ENCODE measurements at places on chromosomes 16 and 17. TPM values are rescaled to one million over a fixed set of nuclear protein-coding genes. Genes with fewer than 3 reads are reported as not detected.

- no peak for DNase-seq
These were observed 364.4 kb downstream of the C16orf95 start for GRCh38 chr16:86952769-86953168.

DNA sequence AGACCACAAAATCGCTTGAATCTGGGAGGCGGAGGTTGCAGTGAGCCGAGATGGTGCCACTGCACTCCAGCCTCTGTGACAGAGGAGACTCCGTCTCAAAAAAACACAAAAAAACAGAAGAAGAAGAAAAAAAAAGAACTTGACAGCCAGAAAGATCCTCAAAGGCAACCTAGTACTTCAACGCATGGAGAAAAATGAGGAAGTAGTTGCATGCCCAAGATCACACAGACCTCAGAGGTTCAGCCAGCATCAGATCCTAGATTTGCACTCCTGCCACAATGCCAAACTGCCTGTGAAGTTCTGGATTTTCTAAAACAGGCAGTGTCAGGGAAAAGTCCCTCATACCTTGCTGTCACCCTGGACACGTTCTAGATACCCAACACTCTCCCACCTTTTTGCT, 1.5 kb downstream of the ATPAF2 start:
- DNase-seq = no peak

GRCh38 chr16:89481356-89481955, 8.9 kb downstream of the ANKRD11 start:
- no peak for DNase-seq

HSF5 gene
- 3.0 TPM for total RNA-seq

DNA sequence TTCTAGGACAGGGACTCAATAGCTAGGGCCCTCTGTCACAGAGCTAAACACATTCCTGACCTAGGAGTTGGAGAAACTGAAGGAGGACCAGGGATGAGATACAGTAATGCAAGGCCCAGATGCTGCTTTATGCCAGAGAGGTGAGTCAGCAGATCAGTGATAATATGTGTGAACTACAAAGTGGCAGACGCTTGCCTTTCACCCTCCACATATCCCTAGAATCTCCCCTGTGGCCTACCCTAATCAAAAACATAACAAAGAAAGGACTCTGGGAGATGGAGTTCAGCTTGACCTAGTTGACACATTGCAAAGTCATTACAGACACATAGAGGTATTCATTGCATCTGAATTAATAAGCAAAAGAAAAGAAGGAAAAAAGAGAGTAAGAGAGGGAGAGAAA, 417.6 kb upstream of the DYNLRB2 start:
- DNase-seq = no peak

DNA sequence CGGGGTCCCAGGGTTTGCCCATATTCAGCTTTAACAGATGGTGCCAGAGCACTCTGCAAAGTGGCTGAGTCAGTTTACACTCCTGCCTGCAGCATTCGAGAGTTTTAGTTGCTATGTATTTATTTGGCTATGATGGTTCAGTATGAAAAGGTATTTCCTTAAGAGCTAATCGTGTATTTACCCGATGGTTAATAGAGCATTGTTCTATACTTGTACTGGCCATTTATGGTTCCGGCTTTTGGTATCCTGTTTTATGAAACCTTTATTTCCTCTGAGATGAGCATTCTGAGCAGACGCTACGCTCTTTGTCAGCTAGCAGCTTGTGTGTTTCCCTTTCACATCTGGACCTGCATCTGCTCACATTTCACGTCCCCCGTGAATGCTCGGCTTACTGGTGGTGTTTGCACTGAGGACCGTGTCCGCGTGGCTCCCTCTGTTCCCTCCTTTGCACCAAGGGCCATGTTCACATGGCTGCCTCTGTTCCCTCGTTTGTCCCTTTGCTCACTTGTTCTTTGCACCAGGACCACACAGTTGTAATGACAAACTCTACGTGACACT, 149.1 kb upstream of the CHMP6 start:
- no peak for DNase-seq

GRCh38 chr16:84062734-84063640, 20.4 kb upstream of the SLC38A8 start:
- peak; percentile 82 for DNase-seq

FGF11 gene
- 2.1 TPM for total RNA-seq

GRCh38 chr17:68318103-68318991, 27.1 kb downstream of the ARSG start:
- no peak for DNase-seq

DNA sequence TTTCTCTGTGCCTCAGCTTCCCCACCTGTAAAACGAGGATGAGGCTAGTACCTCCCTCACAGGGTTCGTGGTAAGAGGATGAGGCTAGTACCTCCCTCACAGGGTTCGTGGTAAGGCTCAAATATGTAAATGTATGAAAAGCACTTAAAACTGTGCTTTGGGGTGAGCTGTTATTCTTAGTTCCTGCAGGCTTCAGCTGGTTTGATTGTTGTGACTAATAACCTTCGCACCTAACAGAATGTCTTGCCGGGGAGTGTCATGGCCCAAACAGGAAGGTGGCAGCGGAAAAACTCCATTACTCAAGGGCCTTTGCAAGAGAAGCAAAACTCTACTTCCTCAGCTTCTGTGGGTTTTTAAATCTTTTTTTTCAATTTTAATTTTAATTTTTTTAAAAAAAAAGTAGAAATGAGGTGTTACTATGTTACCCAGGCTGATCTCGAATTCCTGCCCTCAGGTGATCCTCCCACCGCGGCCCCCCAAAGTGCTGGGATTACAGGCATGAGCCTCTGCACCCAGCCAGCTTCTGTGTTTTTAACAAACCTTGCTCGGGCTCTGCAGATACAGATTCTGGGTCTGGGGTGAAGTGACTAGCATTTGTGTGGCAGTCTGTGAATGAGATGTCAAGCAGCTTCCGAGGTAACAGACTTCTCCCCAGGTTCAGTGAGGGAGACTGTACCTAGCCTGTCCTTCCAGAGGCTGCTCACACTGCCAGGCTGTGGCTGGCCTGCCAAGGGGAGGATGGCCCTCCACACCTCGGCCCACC, 103.0 kb downstream of the RAB11FIP4 start:
- DNase-seq = peak; percentile 83

HSD17B2 gene
- not detected for total RNA-seq

DNA sequence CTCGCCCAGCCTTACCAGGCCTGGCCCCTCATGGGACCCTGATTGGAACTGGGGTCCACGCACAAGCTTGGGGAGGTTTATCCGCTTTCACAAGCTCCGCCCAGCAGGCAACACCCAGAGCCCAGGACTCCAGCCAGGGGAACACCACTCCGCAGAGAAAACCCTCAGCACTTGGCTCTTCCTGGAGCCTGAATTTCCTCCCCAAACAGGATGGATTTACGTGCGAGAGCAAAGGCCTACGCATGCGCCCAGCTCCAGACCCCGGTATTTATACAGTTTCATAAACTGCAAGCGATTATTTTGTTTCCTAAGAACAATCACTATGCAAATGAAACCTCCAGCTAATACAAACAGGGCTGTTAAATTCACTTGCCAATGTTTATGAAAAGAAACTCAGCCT, 22.8 kb downstream of the ZNF423 start:
- DNase-seq = no peak

GRCh38 chr16:35146723-35147458, 1687.5 kb downstream of the TP53TG3F start:
- DNase-seq = no peak

LDHD gene
- total RNA-seq = 0.43 TPM

TNFRSF13B gene
- total RNA-seq = not detected

DNA sequence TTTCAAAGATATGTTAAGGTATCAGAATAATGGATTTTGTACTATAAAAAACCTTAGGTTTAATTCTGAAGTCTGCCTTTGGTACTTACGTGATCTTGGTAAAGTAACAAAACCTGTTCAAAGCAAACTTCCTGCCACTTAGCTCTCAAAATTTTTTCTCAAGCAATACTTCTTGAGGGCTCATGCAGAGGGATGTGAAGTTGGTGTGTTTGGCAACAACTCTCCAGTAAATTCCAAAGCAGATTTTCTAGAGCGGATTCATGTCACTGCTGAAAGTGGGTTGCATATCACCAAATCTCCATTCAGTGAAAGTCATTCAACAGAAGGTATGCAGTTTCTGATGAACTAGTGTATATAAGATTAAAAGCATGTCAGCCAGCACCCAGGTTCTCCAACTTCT, 856.7 kb downstream of the CDH8 start:
- no peak for DNase-seq

GRCh38 chr16:74474416-74474815, 53.1 kb upstream of the CLEC18B start:
- no peak for DNase-seq

DNA sequence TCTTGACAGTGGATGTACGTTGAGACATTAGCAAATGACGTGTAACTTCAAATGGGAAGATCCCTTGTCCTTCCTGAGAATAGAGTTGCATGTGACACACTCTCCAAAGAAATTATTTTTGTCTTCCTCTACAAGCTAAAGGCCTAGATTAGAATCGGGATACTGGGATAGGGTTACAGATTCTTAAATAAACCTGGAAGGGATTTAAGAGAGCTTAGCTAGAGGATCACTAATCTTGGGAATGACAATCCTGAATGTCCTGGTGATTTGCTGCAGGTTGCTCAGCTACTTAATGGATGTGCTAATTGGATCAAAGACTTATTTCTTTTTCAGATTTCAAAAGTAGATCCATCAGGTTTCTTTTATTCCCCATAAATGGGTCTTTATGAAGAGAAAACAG, 101.9 kb downstream of the KCNJ2 start:
- DNase-seq = no peak

KRTAP3-1 gene
- total RNA-seq = not detected

DNA sequence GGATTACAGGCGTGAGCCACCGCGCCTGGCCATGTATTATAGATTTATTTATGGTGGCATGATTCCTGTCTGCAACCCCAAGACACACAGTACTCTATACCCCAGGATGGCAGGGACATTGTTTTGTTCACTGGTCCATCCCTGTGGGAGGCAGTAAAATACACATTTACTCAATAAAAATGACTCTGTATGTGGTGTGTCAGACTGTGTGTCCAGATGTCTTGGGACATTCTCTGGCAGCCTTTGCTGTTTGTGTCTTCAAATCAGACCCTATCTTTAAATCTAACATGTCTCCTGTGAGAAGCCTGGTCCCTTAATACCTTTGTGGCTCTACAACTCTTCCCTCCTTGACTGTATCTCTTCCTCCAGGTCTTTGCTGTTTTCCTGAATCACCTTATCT, 1.7 kb upstream of the COASY start:
- no peak for DNase-seq

SECTM1 gene
- 12.7 TPM for total RNA-seq

DNA sequence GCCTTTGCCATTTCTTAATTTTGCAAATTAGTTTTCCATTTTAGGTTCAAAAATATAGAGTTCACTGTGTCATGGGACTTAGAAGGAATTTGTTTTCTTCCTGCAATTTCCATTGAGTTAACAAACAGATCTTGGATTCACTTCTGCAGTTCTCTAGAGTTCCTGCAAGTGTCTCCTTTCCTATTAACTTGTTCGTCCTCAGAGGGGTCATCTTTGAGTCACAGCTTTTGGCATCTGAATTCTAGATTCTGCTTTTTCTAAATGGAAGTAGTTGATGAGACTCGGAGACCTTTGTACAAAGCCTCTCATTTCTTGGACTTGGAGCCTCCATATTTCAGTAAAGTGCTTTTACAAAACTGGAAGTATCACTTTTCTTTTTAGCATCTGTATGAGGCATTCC, 323.3 kb downstream of the BCAS3 start:
- no peak for DNase-seq

PDK2 gene
- 14.6 TPM for total RNA-seq

DNA sequence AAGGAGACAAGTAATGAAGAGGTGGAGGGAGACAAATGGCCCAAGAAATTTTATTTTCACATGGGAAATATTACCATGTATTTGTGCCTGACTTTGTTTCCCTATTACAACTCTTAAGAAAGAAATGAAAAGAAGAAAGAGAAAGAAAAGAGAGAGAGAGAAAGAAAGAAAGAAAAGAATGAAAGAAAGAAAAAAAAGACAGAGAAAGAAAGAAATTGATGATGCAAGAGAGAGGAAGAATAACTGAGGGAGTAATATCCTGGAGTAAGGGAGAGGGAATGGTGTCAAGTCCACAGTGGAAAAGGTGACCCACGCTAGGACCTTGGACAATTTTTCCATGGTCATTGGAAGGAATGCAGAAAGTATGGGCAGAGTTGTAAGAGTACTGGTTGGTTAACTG, 10.1 kb upstream of the ACSM3 start:
- no peak for DNase-seq

- DNase-seq = no peak
These were observed 22.6 kb downstream of the NTAN1 start for GRCh38 chr16:15033309-15033707.

DNA sequence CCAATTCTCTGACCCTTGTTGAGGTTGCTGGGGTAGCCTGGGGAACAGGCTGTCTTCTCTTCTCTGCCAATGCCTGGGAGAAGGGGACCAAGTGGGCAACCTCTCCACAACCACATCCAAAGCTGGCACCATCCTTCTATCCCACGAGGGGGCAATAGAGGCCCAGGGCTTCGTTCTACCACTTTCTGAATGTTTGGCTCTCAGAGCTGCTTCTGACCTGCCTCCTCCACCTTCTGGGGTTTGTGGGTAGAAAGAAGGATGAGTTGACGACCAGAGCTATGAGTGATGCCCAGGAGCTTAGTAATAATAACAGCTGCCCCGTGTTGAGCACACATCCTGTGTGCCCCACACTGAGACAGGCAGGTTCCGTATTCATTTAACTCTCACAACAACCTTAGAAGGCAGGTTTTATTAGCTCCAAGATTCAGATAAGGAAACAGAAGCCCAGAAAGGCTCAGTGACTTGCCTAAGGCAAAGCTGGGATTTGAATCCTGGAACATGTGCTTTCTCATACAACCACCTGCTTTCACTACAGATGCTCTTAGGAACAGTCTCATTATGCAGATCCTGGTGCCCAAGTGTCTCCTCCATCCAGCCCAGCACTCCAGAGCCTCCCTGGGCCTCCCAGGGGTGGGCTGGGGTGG, 11.1 kb downstream of the TSPOAP1 start:
- DNase-seq = peak; percentile 89

DNA sequence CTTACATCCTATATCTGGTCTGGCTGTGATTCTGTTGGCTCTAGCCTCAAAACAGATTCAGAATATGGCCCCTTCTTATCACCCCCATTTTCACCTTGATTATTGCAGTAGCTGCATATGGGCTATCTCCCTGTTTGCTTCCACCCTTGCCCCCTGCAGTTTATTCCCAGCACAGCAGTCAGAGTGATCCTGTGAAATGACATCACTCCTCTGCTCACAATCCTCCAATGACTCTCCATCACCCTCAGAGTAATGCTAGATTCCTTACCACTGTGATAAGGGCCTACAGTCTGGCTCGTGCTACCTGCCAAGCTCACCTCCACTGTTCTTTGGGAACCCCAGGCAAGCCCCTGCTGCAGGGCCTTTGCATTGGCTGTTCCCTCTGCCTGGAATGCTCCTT, 92.5 kb downstream of the ASIC2 start:
- DNase-seq = no peak

SEZ6L2 gene
- total RNA-seq = 0.58 TPM

CES5A gene
- not detected for total RNA-seq
